ENCODE measurements at places on chromosomes 2 and 18.
A peak's percentile ranks its signal among the peaks of the same experiment; 100 is the strongest.

DNA sequence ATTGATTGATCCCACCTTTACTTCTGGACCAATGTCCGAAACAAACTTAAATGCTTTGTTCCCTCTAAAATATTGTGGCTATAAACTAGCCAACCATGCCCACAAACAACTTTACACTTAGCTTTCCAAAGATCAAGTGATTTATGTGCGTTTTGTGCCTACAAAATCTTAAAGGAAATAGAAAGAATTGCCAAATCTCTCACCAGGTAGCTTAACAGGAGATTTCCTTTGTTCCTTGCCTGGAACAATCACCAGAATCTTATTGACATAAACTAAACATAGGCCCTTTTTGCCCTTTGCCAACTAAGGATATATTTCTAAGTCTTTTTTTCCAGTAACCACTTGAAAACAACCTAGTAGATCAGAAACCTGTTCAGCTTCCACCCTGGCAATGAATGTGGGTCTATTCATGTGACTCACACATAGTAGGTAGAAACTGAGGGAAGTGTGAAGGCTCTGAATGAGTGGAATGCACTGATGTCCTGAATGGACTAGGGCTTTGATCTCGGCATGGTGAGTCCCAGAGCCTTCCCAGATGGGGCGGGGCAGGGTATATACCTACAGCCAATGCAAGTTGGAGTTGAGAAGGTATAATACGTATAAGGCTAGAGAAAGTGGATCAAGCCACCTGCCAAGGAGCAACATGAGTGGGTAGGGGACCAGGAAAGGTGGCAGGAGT, 94.6 kb upstream of the PPP1CB start:
- peak; percentile 15 for DNase-seq

DNA sequence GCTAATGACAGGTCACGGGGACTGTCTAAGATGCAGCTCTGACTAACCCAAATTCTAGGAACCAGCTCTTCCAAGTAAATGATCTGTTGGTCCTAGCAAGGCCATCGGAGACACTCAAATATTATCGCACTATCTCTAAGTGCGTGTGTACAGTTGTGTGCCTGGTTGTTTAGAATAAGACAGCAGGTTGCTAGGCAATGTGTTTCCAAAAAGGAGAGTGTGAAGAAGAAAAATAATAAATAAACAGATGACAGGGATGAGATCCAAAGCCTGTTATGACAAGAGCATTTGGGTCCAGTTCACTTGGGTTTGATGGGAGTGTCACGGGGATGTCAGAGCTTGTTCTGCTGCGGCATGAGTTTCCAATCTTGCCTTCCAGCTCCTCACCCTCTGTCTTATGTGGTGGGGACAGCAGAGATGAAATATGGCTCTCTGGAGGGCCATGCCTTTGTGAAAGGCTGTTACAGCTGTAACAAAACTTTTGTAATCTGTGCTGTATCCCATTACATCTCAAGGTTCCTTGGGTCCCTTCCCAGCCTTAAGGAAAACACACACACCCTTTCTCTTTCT, 127.5 kb upstream of the TNP1 start:
- no peak for DNase-seq

- no peak for DNase-seq
Observed at GRCh38 chr2:113127646-113128570, 510 bp downstream of the IL1RN start.

- DNase-seq, result no peak
Observed at GRCh38 chr2:37223131-37223530, 8.3 kb downstream of the CEBPZ start.

DNA sequence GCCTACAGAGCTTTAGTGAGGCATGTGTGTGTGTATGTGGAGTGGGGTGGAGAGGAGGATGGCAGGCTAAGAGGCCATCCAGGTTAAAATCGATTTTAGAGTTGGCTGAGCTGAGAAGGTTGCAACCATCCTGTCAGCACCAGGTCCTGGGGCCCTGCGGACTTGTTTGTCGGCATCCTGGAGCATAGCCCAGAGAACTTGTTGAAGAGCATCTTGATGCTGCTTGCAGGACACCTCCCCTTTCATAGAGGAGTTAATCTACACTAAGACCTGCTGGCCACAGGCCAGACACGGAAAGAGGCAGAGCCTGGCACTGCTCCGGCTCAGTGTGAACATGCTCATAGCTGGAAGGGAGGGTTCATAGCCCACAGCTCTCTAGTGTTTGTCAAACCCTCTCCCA, 72.1 kb upstream of the RGPD5 start:
- DNase-seq, result no peak

- DNase-seq, result no peak
Observed at GRCh38 chr2:230443541-230443940, 27.5 kb downstream of the SP100 start.

DNA sequence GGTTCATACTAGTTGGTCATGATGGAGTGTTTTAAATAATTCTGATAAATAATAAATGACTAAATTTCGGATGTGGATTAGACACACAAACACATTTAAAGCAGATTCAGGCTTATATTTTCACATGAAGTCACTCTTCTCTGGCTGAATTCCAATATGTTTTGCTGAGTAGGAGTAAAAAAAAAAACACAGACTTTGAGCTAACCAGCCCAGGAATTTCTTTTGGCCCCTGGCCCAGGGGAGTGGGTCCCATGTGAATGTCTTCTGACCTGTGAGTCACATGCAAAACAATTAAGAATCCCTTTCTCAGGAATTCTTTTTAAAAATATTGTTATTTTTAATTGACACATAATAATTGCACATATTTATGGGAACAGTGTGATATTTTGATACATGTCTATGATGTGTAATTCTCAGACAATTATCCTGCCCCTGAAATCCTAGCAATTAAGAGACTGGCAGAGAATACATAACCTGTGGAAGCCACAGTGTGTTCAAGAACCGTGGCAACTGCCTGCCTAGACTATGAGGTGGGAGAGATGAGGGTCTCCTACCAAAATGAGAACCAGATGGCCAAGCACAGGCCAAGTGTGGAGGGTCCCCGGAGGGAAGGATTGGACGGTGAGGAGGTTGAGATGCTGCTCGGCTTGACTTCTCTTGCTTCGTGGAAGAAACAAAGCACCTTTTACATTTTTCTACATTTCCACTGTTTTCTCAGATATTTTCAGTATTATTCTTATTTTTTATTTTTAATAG, 236.4 kb downstream of the PIEZO2 start:
- DNase-seq, result no peak

- DNase-seq, result no peak
Observed at GRCh38 chr2:236862526-236862925, 223.2 kb upstream of the COPS8 start.

- peak; percentile 98 for DNase-seq
Observed at GRCh38 chr18:41954827-41955613, at the start of gene PIK3C3. PIK3C3 (plus strand) TSS chr18:41955234; CDS start chr18:41955292, 58 bp downstream.

DNA sequence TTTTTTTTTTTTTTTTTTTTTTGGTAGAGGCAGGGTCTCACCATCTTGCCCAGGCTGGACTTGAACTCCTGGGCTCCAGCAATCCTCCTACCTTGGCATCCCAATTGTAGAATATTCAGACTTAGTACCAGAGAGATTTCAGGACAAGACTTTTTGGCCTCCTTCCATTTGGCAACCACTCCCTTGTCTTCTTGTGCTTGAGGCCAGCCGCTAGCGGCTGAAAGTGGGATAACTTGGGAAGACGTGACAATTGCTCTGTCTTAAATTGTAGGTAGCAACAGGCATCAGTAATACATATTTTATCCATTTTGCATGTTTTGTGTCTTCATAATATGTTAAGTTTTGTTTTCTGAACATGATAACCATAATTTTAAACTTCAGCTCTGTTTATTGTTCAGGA, 53.3 kb upstream of the TTN start:
- DNase-seq, result no peak

DNA sequence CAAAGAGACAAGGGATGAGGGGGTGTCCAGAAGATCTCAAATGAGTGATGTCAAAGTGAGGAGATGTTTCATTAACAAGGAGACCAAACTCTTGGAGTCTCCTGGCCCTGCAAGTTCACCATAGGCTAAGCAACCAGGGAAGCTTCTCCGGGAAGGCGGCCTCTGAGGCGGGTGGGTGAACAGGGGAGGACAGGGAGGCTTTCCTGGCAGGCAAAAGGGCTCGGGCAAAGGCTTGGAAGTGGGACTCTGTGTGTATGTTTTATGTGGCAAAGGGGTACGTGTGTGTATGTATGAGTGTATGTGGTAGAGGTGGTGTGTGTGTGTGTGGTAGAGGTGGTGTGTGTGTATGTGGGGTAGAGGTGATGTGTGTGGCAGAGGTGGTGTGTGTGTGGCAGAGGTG, 163.9 kb downstream of the DYSF start:
- DNase-seq, result no peak

DNA sequence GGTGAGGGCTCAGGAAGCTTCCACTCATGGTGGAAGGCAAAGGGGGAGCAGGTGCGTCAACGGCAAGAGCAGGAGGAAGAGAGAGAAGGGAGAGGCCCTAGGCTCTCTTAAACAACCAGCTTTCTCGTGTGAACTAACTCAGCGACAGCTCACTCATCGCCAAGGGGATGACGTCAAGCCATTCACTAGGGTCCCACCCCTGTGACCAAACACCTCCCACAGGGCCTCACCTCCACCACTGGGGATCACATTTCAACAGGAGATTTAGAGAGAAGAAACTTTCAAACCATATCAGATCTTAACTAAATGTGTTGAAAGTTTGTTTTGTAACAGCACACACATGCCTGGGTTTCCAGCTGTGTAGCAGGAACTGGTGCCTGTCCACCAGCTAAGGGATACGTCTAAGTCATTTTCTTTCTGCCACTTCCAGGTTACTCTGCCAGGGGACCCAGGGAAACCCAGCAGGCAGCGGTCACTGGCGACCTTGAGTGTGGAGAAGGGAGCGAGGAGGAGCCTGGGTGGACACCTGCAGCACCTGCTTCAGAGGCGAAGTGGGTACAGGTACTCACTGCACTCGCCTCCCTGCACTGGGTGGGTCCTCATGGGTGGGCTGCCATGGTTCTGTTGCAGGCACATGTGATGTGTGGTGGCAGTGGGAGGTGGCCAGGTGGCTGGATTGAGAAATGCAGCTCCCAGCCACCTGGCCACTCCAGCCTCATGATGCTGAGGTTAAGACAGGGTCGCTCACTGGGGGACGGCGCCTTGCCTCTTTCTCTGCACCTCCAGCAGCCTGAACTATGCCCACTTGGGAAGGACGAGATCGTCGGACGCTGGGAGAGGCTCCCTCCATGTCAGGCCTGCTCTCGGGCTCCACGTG, 8.4 kb upstream of the GPC1 start:
- DNase-seq, result no peak

DNA sequence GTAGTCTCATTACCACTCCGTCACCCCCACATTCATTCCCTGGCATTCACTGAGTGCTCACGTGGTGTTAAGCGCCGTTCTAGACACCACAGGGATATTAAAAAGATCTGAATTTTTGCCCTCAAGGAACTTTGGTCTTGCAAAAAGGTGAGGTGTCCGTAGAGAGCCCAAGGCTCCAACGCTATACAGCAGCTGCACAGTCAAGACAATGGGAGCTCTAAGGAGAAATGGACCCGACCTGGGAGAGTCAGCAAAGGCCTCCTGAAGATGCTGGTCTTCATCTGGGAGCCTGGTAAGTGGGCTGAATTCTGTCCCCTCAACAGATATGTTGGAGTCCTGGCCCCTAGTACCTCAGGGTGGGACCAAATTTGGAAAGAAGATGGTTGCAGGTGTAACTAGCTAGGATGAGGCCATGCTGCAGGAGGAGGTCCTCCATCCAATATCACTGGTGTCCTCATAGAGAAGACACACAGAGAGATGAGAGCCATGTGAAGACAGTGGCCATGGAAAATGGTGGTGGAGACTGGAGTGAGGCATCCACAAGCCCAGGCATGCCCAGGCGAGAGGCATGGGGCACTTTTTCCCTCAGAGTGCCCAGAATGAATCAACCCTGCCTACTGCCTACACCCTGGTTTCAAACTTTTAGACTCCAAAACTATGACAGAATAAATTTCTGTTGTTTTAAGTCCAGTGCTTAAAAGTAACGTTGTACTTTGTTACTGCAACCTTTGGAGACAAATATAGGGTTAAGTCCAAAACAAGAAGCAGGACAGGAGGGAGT, 247.3 kb downstream of the TTC32 start:
- no peak for DNase-seq

DNA sequence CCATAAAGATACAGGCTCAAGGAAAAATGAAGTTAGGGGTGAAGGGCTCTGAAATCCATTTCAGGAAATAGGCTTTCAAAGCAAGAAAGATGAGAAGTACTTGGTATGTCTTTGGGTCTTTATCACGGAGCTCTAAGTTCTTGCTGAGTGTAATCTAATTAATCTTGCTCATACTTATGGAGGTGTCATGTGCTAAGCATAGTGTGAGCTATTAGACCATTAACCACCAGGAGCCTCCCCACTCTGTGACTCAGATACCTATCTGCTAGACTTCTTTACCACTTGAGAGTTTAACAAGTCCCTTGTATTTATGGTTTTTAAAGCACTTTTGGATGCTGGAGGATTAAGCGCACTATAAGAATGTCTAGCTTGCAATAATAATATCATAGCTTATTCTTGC, 678.7 kb downstream of the EPHA4 start:
- no peak for DNase-seq

DNA sequence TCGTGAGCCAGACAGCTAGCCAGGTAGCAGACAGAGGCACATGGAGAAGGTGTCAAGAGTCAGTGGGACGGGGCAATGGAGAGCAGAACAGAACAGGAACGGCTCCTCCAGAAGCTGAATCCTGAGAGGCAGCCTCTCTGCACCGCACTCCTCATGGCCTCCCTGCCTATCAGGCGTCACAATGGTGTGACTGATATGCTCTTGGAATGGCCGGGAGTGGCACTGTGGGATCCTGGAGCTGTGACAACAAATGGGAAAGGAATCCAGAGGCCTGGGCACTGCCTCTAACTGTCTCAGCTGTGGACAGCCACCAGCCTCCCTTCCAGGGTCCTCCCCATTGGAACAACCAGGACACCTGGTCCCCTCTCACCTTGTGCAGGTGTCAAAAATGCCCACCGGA, 89.1 kb upstream of the ID2 start:
- DNase-seq, result no peak

- no peak for DNase-seq
Observed at GRCh38 chr18:10367836-10368235, 86.6 kb upstream of the APCDD1 start.

DNA sequence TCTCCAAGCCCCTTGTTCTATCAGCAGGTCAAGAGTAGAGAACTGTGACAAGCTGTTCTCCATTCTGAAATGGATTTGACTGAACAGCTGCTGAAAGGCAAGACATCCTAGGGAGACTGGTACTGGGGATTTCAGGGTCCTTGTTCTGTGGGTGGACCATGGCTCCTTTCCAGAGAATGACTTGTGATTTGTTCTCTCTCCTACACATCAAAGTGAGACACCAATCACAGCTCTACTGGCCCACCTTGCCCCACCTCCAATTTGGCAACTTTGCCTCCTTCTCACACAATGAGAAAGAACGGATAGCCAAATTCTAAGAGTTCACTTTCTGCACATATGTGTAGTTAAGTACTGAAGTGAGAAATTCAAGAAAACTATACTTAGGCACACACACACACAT, 67.4 kb downstream of the BCL11A start:
- no peak for DNase-seq

GRCh38 chr2:217652761-217653639, 349.8 kb downstream of the TNS1 start:
- no peak for DNase-seq

DNA sequence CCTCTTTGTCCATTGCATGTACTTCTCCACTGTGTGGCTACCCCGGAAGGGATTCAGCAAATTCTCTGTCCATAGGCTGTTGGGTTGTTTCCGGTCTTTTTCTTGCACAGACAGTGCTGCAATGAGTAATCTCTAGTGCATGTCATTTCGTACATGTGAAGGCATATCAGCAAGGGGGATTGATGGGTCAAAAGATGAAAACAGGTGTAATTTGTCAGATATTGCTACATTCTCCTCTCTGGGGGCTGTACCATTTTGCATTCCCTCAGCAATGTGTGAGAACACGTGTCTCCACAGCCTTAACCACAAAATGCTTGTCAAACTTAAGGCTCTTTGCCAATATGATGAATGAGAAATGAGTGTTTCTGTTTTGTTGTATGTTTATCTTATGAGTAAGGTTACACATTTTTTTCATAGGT, 60.5 kb downstream of the KLHL29 start:
- no peak for DNase-seq
